Hematopoietic multipotent progenitor cell treated with erythropoietin and hydrocortisone succinate and interleukin-3 and kit ligand, for 8 days (in vitro differentiated cells): ENCODE measurements at places on chromosomes 1 and 21.

DNA sequence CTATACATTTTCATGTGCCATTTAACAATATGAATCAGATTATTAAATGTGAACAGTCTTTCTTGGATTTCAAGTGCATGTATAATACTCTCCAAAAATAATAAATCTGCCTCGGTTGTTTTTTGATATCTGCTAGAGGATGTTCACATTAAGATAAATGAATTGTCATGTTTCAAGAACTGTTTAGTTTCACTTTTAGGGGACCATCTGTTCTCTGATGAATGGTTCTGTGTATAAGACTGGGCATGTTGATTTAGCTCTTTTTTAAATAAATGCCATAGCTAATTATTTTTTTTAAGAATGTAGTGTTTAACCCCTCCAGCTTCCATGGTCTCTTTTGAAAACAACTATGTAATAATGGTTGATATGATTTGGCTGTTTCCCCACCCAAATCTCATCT is 1245.1 kb upstream of the ADGRL4 start:
- DNase-seq: no peak

GRCh38 chr1:232978091-232978634 is 27.8 kb downstream of the NTPCR start:
- no peak for DNase-seq

DNA sequence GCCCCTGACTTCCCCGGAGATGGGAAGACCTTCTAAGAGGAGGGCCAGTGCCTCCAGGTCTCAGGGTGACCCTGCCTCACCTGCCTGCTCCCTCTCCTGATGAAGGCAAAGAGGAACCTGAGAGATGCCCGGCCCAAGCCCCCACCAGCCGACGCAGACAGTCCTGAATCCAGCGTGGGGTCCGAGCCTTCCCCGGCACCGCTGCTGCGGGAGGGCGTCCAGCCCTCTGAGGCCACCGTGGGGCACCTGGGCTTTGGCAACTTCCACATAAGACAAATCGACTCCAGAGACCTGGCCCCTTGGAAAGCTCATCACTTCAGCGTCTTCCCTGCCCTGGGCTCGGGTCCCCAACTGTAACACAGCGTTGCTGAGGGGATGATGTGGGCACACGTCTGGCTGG is 122.2 kb downstream of the CASZ1 start:
- DNase-seq: no peak

DNA sequence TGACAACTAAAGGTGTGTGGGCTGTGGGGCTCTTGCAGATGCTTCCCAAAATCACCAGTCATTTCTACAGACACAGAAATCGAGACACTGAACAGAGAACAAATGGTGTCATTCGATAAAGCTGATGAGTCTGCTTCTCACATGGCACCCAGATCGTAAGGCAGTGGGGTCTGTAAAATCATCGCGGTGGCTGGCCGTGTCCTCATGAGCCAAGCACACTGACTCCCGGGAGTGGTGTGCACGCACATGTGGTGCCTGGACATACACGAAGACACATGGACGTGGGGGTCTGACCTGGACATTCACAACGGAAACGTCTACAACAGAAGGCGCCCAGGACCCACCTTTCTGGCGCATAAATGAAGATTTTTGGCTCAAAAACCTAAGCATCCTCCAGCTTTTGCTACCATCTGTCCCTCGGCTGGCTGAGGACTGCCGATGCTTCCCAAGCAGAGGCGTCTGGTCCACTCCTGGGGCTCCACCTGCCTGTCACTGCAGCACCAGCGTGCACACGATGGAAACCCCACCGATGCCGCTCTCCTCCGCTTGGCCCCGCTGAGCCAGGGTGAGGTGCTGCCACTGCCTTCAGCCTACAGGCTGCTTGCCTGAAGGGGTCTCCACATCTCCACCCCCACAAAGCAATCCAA is 6.8 kb downstream of the SMIM1 start:
- peak; percentile 34 for DNase-seq

- peak; percentile 84 for DNase-seq
Measured at GRCh38 chr1:207579436-207579799, 65.5 kb upstream of the CR1L start.

GRCh38 chr1:100616121-100616621 is 78.2 kb downstream of the GPR88 start:
- DNase-seq: no peak

DNA sequence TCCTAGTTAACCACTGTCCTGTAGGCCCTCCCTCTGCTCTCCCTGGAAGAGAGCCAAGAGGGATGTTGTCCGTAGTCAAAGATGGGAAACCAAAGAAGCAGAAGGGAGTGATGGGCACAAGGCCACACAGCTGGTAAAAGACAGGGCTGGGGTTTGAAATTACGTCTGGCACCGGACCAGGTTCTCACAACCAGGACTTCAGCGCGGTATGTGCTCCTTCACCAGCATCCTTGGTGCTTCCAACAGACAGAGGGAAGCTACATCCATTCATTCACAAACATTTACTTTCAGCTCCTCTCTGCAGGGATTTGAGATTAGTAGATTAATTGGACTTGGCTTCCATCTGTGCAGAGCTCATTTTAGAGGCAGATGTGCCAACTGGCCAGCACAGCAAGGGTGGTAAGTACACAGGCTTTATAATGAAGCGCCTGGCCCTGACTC is 191.2 kb downstream of the TRABD2B start:
- no peak for DNase-seq

DNA sequence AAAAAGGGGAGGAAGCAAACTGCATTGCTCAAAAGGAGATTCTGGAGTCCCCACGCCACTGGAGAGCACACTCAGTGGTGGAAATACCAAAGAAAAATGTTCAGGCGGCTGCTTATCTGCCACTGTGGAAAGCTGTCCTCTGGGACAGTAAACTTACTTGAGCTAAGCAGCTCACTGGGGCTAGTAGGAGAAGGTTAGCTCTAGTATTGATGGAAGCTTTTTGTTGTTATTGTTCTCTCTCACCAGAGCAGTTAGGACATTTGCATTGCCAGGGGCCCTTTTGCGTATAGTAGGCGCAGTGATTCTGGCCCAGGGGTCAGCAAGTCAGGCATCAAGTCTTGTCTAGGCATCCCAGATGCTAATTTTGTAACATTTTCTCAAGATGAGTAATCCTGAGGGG is 15.6 kb downstream of the BACE2 start:
- DNase-seq: no peak

DNA sequence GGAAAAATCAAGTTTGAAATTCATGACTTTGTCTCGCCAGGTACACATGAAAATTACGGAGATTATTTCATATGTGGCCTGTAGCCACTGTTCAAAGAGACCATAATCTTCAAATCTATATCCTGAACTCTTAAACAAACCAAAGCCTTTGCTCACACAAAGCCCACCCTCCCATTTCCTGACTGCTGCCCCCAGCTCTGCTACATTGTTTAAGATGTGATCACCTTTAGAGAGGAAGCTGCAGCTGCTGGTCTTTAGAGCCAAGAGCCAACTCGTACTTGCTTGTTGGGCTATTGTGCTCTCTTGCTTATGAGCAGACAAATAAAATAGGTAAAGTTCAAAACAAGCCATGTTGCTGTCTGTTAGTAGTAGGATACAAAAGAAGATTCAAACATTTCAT is 71.9 kb downstream of the DTL start:
- DNase-seq: no peak

DNA sequence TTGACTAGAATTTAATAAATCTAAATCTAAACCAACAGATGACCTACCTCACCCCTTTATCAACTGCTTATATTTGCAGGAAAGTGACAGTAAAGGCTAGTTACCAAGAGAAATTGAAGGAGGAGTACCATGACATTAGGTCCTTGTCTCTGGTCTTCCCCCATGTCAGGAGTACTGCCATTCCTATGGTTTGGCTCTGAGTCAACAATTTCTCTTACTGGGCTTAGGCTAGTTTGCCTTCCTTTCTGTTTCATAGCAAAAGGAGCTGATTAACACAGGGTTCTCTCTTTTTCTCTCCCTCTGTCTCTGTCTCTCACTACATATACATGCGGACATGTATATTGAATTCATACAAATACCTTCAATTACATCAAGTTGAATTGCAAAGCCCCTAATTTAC is 579.9 kb downstream of the DPYD start:
- no peak for DNase-seq

- no peak for DNase-seq
Measured at GRCh38 chr1:150551051-150551783, 2.0 kb downstream of the ADAMTSL4 start.

DNA sequence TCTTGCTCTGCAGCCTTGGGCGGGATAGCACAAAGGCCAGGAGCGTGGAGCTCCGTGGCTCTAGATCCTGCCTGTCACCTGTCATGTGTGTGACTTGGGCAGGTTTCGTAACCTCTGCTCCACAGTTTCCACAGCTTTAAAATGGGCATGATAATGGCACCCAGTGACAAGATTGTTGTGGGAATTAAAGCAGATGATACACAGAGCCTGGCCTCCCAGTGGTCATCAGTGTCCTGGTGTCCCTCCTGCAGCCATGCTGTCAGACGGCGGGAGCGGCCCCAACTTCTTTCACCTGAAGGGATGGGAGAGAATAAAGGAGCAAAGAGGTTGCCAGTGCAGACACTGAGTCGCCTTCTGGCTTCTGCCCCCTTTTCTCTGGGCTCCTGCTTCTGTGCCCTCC is 61.5 kb downstream of the SLC37A1 start:
- DNase-seq: no peak

- DNase-seq: no peak
Measured at GRCh38 chr1:81432059-81432458, 368.7 kb upstream of the ADGRL2 start.

GRCh38 chr21:45329261-45330074 is 41.8 kb upstream of the POFUT2 start:
- no peak for DNase-seq

DNA sequence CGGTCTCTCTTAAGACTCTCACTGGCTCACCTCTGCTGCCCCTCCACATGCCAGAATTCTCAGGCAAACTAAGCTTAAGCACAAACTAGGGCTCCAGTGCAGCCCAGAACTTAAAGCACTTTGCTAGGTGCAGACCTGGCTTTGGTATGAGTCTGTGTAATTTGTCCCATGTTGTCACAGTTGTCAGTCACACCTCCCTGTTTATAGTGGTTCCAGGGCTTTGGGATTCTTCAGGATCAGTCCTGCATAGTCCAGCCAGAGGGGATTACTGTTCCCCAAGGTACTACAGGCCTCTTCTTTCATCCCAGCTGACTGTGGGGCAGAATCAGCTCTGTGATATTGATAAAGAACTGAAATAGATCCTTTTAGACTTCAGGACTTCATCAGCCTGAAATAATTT is 105.0 kb upstream of the UBE2U start:
- no peak for DNase-seq

DNA sequence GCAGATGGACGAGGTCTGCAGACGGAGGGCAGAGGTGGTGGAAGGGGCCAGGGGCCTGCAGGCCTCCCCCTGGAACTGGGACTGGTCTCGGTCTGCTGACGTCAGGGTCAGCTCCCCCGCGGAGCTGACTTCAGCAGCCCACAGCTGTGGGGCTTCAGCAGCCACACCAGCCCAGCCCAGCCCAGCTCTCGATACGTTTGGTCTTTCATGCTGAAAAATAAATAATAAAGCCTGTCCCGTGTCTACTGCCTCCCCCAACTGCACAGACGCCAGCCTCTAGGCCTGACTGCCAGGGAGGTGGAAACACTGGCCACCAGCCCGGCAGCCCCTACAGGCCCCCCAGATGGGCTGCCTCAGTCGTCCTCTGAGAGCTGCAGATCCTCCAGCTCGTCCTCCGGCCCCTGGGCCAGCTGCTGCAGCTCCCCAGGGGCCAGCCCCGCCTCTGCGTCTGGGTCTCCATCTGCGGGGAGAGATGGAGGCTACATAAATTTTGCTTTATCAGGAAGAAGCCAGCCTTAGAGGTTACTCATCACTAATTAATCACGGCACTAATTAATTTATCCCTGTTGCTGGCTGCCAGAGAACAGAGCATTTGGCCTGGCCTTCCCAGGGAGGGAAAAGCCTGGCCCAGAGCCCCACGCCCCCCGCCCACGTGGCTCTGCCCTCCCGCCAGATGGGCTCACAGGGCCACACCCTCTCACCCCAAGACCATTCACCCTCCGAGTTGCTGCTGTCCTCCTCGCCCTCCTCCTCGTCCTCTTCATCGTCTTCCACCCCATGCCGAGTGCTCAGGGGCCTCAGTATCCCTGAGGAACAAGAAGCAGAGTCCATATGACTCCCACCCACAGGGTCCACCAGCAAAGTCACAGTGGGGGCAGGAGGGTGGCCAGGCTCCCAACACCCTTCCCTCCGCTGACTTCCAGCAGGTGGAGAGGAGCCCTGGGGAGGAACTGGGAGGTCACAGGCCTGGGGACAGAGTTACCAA is 14.4 kb downstream of the NOC2L start:
- no peak for DNase-seq

- DNase-seq: no peak
Measured at GRCh38 chr1:209870151-209870831, 42.5 kb downstream of the UTP25 start.
